Activated T-helper 2 cell treated with anti-CD3 and anti-CD28 coated beads, Interferon-gamma antibody, Interleukin-2, Interleukin-4, amounts not matched to agents 10 μg/mL and 5 μg/mL and 100 μg/mL, durations not matched to agents 14 hours and 24 hours and 36 hours (primary cell): ENCODE measurements at places on chromosomes 3 and 15.

GRCh38 chr3:15114466-15115358 lies 15.8 kb upstream of the RBSN start:
- DNase-seq = no peak

GRCh38 chr3:133927540-133928066 lies 31.9 kb upstream of the RAB6B start:
- DNase-seq = peak; percentile 54

DNA sequence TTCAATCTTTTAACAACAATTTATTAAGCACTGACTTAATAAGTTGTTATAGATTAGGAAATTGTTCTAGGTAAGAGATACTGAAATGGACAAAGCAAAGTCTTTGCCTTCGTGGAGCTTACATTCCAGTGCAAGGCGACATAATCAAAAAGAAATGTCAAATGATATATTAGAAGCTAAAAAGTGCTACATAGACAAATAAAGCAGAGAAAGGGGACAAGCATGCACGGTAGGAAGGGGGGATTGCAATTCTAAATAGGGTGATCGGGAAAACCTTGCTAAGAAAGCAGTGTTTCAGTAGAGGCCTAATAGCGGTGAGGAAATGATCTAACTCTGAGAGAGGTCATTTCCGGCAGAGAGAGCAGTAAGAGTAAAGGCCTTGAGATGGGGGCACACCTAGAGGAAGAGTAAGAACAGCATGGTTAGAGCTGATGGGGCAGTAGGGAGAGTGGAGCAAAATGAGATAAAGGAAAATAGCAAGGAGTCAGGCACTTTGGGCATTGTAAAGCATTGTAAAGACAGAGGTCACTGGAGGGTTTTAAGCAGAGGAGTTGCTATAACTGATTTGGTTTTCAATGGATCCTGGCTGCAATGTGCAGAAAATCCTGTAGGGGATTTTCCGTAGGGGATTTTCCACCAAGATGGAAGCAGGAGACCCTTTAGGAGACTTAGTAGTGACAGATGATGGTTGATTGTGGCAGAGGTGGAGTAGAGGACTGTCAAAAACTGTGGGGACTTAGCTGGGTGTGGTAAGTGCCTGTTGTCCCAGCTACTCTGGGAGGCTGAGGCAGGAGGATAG lies 71.7 kb upstream of the CFAP20DC start:
- no peak for DNase-seq

DNA sequence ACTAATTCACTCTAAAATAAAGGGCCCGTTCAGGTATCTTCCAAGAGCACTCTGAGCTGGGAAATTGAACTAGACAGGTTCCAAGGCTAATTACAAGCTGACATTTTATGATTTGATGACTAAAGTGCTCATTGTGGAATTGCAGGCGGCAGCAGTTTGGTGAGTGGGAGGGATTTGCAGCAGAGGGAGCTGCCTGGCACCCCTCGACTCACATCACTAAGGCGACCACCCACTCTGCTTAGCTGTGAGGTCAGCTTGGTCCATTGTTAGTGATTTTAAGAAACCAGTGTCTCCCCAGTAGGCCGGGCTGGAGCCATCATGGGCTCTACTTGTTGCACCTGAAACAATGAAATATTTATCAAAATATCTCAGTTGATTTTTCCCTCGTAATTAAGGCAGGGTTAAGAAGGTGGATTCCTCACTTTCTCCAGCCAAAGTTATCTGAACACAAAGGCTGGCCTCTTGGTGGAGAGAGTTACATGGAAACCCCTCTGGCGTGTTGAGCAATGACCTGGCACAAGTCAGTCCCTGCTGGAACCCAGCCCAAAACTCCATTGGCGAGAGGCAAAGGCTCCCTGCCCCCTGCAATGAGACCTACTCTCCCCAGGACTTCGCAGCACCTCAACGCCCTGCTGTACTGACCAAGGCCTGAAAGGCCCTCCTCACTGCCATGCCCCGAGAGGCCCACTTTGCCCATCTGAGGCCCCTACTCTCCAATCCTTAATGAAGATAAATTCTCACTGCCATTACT lies 65.0 kb upstream of the ATP2B2 start:
- DNase-seq = no peak

GRCh38 chr3:185555860-185556347 lies 3.5 kb upstream of the LIPH start:
- no peak for DNase-seq

- DNase-seq = no peak
Measured at GRCh38 chr15:68508485-68509189, 70.2 kb upstream of the CORO2B start.

DNA sequence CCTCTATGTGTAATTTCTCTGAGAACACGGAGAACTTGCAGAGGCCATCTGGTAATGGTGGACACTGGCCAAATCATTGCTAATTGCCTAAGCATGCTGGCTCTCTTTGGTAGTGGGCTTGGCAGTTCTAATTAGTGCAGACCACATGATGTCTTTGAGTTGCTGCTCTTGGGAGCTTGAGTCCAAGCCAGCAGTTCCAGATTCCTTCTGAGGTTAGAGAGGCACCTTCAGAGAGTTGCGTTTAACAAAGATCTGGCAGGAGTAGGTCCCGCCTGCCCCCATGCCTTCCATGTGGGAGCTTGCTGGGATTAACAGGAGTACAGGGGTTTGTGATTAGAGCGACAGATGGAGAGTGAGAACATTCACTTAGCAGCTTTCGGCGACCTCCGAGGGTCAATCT lies 449.0 kb upstream of the LMCD1 start:
- no peak for DNase-seq

DNA sequence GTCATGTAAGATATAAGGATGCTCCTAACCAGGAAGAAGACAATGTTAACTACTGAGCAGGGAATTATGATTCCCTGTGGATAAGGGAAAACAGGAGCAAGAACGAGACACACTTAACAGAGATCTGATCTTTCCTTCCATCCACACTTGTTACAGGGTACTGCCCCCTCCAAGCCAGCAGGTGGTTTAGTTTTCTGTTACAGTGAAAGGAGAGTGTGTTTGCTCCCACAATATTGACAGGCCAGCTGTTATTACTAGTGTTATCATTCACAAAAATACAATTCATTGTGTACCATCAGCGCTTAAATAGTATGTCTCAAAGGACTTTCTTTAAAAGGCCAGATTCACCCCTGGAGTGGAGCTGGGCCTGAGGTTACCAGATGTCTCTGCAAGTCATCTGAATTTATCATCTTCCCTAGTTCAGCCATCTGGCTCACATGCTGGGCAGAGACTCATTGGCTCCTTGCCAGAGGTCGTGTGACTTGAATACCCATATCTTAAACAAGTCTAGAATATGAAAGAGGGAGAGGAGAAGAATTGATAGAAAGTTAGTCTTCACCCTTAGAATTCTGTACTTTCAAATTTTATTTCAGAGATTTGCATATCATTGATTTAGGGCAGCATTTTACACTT lies 16.8 kb upstream of the FMN1 start:
- DNase-seq = no peak

DNA sequence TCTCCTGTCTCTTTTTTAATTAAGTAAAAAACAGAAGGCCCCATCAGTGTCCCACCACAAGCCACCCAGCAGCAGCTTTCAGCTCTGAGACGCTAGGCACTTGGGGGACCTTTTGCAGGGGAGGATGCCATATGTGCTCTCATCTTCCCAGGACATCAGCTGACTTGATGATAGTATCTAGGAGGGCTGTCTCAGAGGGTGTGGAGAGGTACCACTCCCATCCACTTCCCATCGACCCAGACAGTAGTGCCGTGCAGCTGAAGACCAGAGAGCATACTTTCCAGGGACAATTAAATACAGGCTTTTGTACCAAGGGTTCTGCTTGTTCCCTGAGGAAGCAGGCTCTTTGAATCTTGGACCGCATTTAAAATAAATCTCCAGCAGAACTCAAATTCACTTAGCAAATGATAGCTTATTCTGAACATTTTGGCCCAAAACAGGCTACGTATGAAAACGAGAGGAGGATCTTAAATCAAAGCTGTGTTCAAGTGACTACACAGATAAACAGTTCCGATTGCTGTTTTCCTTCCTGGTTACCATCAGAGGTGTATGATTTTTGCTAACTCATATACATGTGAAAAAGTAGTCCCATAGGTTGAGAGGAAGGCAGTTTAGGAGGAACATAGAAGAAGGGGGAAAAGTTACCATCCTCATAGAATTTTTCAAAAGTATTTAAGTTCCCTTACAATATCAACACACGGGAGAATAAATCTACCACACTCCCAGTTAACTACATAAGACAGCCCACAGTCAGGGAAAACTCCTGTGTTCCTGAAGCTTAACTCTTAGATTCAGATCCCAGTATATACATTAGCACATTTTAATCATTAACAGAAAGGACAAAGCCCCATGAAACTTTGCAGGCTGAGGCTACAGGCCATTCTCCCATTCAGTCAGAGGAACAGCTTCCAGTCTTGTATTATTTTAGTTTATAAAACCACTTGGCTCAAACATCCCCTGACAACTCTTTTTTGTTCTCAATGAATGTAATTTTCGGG lies 9.5 kb downstream of the WNT5A start:
- DNase-seq = no peak

DNA sequence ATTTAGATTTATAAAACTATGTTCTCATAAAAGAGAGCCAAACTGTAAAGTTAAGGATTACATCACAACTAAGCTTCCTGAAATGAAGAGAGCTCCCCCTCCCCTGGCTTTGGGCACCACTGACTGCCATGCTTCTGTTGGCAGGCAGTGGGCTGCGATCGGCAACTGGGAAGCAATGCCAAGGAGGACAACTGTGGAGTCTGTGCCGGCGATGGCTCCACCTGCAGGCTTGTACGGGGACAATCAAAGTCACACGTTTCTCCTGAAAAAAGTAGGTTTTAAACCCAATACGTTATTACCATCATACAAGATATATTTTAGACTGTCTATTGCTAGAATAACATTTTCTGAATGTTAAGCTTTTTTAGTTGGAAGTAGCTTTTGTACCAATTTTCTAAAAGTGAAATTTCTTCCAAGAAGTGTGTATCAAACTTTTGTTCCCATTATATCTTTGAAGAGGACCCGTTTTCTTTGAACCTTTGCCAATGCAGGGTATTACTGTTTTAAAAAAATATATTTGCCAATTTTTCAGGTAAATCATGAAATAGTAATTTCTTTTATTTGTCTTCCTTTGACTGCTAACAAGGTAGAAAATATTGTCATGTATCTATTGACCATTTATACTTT lies 184.1 kb downstream of the ADAMTSL3 start:
- DNase-seq = no peak

- no peak for DNase-seq
Measured at GRCh38 chr15:40303576-40303975, 4.2 kb downstream of the PLCB2 start.

DNA sequence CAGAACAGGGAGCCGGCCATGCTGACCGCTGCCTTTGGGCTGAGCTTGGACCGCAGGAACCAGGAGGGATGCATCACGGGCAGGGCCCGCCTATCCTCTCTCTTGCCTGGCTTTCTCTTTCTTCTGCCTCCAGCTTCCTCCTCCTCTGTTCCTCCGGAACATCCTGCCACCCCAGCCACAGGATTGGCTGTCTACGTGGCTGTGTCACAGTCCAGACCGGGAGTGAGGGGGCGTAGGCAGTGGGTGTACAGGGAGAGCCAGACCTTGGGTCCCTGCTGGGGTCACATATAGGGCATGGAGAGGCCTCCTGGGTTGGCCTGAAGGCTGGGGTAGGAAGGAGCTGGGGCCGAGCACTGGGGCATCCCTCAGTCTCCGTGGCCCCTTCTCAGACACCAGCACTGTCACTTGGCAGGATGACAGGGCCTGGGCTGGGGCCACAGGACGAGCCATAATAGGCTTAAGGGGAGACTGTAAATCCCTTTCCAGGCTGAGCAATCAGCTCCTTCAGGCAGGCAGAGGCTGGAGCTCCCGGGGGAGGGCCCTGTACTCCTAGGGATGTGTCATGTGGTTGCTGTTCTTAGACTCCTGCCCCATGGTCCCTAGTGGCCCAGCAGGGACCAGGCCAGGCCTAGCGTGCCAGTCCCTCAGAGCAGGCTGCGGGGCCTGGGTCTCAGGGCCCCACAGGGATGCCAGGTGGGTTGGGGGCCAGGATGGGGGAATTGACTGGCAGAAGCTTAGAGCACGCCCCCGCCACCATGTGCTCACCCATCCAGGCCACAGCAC lies 25.4 kb downstream of the LINGO1 start:
- no peak for DNase-seq

DNA sequence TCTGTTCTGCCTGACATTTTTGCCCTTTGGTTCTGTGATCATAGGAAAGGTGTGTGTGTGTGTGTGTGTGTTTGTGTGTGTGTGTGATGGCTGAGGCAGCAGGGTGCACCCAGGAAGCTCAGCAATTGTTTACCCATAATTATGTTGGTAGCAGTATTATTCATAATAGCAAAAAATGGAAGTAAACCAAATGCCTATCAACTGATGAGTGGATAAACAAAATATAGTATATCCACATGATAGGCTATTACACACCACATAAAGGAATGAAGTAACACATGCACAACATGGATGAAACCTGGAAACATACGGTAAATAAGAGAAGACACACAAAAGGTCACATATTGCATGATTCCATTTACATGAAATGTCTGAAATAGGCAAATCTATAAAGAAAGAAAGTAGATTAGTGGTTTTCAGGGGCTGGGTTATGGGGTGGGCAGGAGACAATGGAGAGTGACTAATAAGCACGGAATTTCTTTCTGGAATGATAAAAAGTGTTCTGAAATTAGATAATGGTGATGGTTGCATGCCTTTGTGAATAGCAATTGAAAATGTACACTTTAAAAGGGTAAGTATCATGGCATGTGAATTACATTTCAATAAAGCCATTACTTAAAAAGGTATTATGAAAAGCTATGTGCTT lies 167.2 kb downstream of the POLR2M start:
- no peak for DNase-seq

GRCh38 chr3:191528589-191528988 lies 67.6 kb downstream of the PYDC2 start:
- no peak for DNase-seq

- DNase-seq = no peak
Measured at GRCh38 chr3:24145981-24146822, 201.1 kb downstream of the NR1D2 start.
